ENCODE measurements at places on chromosomes 4 and X.

DNA sequence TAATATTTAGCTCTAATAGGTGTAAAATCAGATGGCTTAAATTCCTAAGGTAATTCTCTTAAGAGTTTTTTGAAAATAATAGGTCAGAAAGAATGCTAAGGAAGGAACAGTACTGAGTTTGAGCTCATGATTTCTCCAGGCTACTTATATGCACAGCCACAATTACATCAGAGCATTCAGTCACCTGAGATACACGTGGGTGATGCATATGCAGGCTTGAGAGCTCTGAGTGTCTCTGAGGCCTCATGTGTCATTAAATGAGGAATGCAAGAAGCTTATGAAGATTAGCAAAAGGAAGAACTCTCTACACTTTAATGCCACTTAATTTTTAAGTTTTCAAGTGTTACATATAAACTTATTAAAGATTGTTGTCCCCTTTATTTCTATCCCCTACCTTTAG lies 124.0 kb upstream of the STIM2 start:
- DNase-seq: no peak

GRCh38 chr4:89496851-89497250 lies 189.3 kb upstream of the GPRIN3 start:
- DNase-seq: no peak

DNA sequence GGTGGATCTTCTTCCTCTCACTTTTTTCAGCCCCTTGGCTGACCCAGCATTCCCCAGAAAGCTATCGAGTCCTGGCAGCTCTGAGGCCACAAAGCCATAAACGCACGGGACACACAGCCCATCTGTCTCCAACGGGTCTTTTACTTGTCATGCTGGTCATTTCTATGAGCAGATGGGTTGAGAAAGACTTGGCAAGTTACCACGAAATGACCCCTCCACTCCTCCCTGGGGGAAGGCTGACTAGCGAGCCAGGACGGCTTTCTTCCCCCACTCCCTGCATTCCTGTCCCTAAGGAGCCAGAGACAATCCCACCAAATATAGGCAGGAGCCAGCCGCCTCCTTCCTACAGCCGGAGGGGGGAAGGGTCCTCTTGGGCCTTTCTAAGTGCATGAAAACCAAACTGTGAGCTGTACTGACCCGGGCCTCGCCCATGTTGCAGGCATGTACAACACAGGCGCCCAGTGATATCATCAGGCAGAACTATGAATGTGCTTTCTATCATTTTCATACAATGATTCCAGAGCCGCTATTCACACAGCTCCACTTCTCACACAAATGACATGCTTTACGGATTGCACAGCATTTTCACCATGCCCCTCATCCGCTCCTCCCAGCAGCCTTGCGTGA lies 28.6 kb downstream of the AFAP1 start:
- DNase-seq: no peak

GRCh38 chr4:147755561-147756295 lies 23.8 kb downstream of the ARHGAP10 start:
- DNase-seq: no peak

DNA sequence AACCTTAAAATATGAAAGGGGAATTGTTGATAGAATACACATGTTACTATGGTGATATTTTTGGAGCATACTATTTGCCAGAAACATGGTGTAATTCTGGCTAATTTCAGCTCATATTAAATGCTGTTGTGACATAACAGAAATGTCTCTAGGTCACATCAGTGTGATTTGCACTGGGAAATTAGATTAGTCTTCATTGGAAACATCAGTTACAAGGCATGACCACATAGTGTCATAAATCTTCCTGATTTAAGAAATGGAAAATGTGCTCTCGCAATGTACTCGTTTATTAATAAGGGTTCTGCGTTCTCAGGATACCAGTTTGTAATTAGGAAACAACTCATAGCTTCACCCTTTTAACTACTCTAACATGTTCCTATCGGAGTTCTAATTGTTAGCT lies 72.9 kb upstream of the GYPA start:
- no peak for DNase-seq

DNA sequence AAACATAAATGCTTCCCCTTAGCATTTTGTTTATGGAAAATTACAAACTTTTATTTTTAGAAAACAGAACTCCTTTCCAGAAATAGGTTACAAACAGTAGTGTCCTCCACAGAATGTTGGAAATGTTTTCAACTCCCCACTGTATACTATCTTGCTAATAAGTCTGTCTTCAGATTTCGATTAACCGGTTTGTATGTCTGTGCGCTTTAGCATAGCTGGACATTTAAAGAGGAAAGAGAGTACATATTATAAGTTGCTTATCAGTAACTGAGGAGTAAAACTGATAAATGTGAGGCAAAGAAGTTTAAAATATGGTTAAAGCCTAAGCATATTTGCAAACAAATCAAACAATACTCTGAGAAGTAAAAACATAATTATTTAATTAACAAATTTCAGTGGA lies 3.4 kb downstream of the CXCL8 start:
- DNase-seq: no peak

DNA sequence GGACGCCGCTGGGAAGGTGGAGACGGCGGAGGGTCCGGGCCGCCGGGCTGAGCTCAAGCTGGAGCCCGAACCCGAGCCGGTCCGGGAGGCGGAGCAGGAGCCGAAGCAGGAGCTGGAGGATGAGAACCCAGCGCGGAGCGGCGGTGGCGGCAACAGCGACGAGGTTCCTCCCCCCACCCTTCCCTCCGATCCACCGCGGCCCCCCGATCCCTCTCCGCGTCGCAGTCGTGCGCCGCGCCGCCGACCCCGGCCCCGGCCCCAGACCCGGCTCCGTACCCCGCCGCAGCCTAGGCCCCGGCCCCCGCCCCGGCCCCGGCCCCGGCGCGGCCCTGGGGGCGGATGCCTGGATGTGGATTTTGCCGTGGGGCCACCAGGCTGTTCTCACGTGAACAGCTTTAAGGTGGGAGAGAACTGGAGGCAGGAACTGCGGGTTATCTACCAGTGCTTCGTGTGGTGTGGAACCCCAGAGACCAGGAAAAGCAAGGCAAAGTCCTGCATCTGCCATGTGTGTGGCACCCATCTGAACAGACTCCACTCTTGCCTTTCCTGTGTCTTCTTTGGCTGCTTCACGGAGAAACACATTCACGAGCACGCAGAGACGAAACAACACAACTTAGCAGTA lies 483 bp downstream of the USP27X start:
- no peak for DNase-seq

GRCh38 chrX:13717700-13718472 lies 16.5 kb downstream of the TRAPPC2 start:
- DNase-seq: no peak

DNA sequence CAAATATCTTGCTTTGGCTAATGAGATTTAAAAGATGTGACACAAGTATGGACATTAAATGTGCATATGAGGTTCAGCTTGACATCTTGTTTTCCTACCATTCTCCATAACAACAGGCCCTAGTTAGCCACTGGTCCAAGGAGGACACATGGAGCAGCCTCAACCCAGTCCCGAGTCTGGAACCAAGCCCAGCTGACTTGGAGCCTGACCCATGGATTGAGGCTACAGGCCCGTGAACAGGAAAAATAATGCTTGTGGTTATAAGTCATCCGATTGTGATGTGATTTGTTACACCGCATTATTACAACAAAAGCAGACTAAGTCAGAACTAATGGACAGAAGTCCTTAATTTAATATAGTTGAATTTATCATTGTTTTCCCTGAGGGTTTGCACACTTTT lies 123.2 kb upstream of the BANK1 start:
- no peak for DNase-seq

GRCh38 chr4:54254915-54255246 lies 25.8 kb downstream of the PDGFRA start:
- DNase-seq: no peak

GRCh38 chrX:137033774-137034507 lies at the start of gene GPR101:
Gene GPR101, minus strand, starts transcription at chrX:137033995. Its CDS starts 2,321 bp downstream, at chrX:137031674.
- DNase-seq: no peak

DNA sequence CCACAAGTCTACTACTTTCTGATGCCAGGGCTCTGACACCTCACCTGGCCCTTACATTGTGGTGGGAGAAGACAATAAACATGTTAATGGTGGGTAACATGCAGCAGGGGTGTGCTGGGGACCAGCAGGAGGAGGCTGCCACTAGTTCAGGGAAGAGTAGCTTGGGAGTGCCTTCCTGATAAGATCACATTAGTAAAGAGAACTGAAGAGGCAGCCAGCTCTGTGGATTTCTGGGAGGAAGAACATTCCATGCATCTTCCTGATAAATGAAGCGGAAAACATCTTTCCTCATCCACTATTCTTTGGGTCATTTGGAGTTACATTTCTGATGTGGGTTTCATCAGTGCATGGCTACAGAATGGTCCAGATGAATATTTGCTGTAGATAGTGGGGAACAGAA lies 9.0 kb downstream of the RNF150 start:
- DNase-seq: no peak

DNA sequence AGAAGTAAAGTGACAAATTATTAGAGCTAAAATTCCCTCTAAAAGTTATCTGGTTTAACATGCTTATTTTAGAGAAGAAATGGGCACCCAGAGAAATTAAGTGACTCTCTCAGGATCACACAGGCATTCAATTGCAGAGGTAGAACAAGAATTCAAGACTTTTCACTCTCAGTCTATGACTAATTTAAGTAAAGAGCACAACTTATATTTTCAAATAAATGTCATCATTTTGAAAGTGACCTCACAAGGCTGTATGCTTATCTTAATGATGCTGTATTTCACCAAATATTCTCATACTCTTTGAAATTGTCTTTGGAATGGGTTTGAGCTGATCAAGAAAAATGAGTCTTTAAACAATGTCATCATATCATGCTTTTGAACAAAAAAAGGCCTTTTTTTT lies 15.3 kb downstream of the GPR174 start:
- no peak for DNase-seq

DNA sequence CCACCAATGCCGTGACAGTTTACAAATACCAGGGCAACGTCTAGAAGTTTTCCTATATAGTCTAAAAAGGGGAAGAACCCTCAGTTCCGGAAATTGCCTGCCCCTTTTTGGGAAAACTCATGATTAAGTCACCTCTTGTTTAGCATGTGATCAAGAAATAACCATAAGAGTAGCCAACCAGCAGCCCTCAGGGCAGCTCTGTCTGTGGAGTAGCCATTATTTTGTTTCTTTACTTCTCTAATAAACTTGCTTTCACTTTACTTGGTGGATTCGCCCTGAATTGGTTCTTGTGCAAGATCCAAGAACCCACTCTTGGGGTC lies 20.0 kb upstream of the HOPX start:
- DNase-seq: no peak

DNA sequence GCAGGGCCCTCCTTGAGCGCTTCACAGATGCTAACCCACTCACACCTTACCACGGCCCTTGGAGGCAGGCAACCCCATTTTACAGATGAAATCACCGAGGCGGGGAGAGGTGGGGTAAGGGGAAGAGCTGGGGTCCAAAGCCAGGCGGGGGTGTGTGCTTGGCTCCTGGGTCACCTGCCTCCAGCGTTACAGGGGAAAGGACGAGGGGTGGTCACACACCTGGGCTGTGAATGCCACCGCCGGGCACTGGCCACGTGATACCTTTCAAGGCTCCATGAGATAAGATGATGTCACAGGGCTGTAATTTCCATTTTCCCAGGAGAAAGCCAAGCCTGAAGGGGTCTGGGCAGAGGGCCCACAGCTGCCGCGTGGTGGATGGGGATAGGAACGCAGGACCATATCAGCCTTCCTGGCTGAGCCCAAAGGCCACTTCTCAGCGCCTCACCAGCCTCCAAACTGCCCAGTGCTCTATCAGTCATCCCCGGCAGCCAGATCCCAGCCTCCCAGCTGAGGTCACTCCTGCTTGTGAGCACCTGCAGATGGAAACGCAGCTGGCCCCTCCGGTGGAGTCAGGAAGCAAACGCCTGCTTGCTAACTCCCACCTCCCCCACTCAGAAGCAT lies 62.4 kb upstream of the CRMP1 start:
- peak; percentile 95 for DNase-seq

- no peak for DNase-seq
Observed at GRCh38 chr4:146585761-146586333, 52.8 kb upstream of the POU4F2 start.

GRCh38 chrX:150990910-150991309 lies 7.8 kb downstream of the HMGB3 start:
- no peak for DNase-seq

GRCh38 chrX:151695583-151696340 lies 504 bp downstream of the PRRG3 start:
- no peak for DNase-seq

- no peak for DNase-seq
Observed at GRCh38 chrX:79036157-79036880, 91.1 kb downstream of the P2RY10 start.

DNA sequence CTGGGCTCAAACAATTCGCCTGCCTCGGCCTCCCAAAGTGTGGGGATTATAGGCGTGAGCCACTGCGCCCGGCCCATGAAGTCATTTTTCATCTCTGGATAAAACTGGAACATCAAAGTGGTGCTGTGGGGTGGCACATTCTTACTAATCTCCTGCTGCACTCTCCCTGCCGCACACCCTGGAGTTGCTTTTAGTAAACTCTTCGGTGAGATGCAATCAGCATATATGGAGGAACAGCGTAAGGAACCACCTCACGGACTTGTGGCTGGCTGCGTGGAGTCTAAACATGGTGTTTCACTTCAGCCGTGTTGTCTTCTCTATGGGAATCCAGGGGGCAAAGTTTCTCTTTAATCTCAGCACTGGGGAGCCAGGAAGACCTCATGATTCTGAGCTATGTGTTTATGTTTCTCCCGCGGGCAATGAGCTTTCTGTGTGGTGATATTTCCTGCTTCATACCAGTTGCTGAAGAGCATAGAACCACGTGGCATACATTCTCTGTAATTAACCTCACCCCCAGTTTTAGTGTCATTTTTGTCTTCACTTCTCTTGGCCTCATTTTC lies 2.1 kb upstream of the RHOH start:
- DNase-seq: no peak

- DNase-seq: no peak
Observed at GRCh38 chr4:102901804-102902203, 33.0 kb downstream of the CISD2 start.

Measured in NCI-H2029 (cell line).